ENCODE measurements at places on chromosomes 2 and 18.
A peak's percentile ranks its signal among the peaks of the same experiment; 100 is the strongest.

- DNase-seq, result no peak
These were observed 461.6 kb downstream of the LRATD1 start for GRCh38 chr2:15094161-15094560.

DNA sequence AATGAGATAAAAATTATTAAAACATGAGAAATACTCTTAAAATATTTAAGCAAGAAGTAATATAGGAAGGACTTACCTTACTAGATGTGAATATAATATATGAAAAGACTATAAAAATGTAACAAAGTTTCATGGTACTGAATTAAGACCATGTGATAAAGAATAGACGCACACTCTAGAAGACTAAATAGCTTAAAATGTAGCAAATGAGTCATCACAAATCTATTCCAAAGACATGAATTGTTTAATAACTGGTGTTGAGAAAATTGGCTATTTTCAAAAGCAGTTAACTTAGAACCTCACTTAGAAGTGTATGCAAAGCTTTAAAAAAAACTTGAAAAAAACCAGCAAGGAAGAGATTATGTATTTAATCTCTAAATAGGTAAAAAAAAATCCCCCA, 64.1 kb downstream of the POLE4 start:
- no peak for DNase-seq

GRCh38 chr18:79883461-79884293, 67.8 kb downstream of the SLC66A2 start:
- DNase-seq, result peak; percentile 64

- DNase-seq, result no peak
These were observed 984.0 kb upstream of the SLC39A10 start for GRCh38 chr2:194672994-194673393.

DNA sequence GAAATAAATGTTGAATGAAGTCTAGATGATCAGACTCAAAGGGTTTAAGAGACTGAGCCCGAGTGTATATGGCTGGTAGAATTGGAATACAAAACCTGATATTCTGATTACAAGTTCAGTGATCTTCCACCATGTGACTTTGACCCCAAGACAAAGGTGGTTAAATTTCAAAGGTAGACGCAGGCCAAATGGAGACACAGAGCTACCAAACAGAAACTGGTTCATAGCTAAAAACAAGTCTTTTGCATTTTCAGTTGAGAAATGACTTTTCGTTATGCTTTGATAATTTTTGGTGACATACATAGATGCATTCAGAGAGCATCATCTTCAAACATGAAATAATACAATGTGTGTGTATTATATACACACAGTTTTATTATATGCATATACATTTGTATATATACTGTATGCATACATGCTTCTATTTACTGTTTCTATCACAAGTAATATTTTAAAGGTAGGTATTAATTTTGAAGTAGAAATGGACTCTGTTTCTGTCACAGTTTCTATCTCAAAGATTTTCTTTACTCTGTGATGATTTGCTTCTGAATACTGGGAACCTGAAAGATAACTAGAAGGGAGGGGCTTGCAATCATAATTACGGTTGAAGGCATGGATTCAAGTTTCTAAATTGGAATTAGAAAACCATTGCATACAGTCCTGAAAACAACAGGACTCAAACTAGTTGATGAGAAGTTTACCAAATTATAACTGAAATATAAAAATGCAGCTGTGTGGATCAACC, 142.3 kb downstream of the ABCA12 start:
- DNase-seq, result no peak

GRCh38 chr2:171956135-171956825, 34.0 kb downstream of the HAT1 start:
- DNase-seq, result no peak

GRCh38 chr18:63700501-63700900, 2.3 kb upstream of the SERPINB11 start:
- no peak for DNase-seq

DNA sequence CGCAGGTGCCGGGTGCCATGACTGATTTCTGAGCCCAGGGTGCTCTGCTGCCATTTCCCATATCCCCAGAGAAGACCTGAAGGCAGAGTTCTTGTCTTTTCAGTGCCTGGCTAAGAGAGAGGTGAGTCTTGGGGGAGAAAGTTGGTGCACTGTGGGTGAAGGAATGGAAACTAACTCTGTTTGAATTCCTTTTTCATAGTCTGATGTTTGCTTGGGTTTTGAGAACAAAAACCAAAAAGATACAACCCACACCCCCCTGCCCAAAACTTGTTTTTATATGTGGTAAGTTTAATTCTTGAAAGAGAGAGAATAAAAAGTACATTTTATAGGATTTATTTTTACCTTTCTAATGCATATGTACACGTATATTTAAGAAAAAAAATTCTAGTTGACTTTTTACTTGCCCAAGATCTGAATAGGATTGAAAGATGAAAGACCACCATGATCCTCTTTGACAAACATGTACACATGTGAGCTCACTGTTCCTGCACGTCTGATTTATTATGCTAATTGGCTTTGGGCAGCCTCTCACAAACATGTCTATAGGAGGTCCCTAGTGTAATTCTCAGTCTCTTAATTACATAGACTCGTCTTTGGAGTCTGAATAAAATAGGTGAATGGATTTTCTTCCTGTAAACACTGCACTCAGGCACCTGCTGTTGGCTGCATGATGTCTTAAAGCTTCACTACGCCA, 46.3 kb downstream of the ARL4C start:
- no peak for DNase-seq

GRCh38 chr2:157476953-157477709, 33.2 kb upstream of the CYTIP start:
- DNase-seq, result no peak

GRCh38 chr18:77250926-77251729, 1.5 kb downstream of the GALR1 start:
- no peak for DNase-seq

DNA sequence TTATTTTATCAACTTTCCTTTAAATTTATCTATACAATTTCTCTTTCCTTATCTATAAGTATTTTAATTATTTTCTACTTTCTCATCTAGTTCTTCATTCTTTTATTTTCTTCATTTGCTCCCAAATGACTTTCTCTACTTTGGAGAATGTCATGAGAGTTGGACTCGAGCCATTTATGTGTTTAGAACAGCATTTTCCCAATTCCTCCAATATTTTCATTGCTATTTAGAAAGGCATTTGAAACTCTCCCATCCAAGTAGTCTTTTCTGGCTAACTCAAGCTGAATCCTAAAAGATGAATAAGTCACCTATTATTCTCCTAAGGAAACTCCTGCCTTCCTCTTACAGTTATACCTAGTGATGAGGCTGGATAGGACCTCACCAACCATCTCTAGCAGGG, 15.8 kb upstream of the FEZ2 start:
- DNase-seq, result no peak

DNA sequence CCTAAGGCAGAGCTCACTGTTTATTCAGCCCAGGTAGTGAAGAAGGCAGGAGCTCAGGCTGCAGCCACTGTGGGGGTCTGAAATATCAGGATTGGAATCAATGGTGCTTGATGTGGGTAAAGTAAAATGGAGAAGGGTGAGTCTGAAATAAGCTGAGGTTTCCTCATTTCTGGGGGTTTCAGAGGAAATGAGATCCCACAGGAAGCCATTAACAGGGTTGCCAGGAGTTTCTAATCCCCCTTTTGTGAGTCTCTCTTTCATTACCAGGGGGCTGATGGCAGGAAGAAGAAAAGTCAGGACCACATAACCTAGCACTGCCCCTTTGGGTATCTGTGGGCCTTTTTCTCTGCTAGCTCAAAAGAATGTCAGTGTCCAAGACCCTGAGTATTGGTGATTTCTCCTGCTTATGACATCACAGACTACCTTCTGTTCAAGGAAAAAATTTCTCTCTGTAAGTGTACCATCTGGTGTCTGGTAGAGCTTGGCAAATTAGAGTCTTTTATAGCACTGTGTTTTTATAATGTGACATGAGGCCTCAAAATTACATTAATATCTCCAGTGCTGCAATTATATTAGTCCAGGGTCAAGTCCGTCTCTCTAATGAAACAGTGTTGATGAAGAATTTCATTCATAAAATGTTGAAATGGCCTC, 56.0 kb downstream of the LBH start:
- no peak for DNase-seq

DNA sequence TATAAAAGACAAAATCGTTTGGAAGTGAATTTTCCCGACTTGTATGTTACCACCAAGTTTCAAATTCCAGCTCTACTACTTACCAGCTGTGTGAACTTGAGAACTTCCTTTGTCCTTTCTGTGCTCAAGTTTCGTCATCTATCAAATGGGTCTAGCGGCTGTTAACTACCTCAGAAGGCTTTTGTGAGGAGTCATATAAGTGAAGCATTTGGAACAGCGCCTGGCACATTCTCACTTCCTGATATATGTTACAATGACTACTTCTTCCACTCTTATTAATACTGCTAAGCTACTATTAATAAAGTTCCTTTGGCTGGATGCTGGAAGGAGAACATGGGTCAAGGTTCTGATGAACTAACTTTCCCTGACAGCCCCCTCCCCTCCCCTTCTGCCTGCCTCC, 104.5 kb downstream of the MEIS1 start:
- DNase-seq, result no peak

DNA sequence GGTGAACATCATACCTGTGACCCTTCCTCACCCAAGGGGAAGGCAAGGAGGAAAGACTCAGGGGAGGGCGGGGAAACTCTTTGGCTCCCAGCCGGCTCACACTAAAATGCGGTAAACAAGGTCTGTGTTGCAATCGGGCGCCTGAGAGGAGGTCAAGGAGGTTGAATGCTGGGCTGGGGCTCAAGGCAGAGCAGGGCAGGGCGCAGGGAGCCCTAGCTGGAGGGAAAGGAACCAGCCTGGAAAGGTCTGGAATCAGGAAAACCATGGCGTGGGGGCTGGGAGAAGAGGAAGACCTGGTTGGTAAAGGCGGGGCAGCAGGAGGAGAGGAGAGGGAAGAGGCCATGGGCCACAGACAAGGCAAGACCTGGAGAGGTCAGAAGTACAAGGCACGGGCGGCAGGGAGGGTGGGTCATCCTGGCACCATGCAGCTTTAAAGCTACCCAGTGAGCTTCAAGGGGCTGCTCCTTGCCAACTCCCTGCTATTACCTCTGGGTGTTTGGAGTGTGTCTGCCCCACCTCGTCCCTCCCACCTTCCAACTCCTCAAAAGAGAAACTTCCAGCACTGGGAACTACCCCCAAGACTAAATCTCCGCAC, 4.8 kb upstream of the TMEM37 start:
- no peak for DNase-seq

GRCh38 chr18:30652387-30652786, 390.2 kb downstream of the DSC3 start:
- DNase-seq, result no peak

DNA sequence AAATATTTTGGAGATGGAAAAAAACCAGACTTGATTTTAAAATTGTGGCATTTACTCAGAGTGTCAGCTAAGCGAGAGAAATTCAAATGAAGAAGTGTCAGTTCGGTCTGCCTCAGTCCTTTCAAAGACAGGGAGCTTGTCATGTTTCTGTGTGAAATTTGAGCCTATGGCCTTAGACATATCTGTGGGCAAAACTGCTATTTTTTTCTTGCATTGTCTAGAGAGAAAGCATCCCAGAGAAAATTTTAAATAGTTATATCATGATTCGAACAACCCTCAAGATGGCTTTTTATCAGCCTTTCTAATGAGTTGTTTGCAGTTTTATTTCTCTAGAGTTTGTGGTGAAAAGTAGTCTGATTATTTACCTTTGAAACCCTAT, 50.2 kb upstream of the KCNE4 start:
- no peak for DNase-seq

DNA sequence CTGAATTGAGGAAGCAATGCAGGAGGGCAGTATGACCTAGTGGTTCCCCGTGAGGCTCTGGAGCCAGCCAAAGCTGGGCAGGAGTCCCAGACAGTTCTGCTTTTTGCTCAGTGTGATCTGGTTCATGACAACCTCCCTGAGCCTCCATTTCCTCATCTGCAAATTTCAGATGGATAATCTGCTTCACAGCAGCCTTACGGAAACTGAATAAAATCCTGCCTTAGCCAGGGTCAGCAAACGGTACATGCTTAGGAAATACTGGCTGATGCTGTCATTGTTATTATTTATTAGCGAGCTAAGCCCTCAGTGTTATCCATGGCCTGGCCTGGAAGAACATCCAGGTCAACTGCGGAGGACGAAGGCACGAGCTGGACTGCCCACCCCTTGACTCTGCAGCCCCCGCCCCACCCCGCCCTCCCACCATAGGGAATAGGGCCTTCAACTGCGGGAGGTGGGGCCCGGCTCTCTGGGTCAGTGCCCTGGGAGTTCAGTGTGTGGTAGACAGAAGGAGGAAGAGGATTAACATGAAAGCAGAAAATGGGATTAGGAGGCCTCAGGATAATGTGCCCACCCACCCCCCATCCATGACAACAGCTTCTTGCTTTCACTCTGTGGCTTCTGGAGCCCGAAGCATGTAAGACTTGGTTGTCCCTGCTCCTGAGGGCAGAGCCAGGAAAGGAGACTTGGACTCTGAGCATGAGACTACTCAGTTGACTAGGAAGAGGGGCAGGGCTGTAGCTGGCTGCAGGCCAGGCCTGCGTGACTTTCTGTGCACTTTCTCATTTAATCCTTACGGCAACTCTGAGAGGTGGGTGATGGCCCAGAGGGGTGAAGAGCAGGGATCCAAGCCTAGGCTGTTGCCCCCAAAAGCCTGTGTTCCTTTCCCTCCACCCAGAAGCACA, 13.1 kb downstream of the PKDCC start:
- DNase-seq, result no peak

DNA sequence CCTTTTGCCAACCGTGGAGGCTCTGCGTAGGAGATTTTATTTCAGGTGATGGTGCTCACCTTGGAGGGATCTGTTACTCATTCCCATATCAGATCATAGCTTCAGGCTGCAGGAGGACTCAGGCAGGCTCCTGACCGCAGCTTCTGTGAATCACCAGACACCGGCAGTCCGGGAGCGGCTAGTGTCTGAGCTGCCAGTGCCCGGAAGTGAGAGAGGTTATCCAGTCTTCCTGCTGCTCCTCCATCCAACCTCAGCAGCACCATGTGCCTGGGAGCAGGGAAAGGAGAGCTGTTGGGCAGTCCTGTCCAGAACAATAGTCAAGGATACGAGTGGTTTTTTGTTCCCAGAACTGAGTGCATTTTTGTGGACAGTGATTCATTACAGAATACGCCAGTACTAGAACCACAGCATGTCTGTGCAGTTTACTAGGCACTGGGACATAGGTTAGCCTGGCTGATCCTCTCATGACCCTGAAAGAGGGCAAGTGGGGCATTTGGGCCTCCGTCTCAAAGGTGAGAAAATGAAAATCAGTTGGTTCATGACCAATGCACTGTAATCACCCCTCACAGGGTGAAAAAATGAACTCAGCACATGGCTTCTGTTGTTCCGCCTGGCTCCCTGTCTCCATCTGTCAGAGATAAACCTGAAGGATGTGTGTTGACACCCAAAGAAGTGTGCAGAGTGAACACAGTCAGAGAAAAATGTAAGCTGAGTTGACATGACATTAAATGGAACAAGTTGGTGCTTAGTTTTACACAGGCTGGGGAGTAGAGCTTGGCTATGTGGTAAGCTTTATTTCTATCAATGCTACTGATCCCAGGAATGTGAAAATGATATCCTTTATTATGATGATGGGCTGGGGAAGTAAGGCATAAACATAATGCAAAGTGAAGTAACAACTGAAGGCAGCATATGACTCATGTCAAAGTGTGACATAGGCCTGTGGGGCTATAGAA, 12.2 kb downstream of the FHOD3 start:
- peak; percentile 100 for DNase-seq

GRCh38 chr18:55268151-55268601, 308.9 kb upstream of the CCDC68 start:
- no peak for DNase-seq
